ENCODE measurements at places on chromosomes 12 and 14.

GRCh38 chr12:30251546-30251945 lies 444.1 kb downstream of the IPO8 start:
- DNase-seq: no peak

DNA sequence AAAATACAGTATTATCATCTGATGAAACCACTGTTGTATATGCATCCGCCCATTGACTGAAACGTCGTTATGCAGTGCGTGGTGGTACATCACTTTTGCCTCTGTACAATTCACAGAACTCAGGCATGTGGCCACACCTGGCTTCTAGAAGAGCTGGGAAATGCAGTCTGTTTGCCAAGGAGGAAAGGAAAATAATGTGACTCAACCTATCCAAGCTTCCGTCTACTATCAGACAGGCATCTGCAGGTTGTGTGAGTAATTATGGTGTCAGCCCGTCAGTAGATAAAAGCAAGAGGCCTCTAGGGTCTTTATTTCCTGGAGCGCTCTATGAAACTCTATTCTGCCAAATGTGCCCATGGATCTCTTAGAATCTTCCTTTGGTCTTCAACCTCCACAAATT lies 111.6 kb downstream of the BBS10 start:
- no peak for DNase-seq

DNA sequence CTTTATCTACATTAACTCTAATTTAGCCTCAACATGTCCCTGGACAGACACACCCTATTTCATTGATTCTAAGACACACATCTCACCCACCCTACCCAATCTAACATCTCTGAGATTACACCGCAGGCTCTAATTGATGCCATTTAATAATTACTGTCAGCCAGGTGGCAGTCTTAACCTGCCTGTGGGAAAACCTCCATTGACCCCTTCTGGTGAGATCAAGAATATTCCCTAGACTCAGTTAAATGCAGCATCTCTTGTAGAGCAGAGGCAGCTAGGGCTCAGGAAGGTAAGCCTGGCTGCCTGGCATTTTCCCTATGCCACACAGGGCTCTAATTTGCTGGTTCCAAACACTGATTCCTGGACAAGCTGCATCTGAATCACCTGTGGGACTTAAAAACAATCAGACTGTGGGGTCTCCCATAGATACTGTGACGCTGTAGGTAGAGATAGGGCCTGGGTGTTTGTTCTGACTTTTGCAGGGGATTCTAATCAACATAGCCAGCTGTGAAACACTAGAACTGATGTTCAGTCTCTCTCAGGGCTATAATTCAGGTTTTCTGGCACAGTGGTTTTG lies 14.3 kb downstream of the MCRS1 start:
- peak; percentile 28 for DNase-seq

DNA sequence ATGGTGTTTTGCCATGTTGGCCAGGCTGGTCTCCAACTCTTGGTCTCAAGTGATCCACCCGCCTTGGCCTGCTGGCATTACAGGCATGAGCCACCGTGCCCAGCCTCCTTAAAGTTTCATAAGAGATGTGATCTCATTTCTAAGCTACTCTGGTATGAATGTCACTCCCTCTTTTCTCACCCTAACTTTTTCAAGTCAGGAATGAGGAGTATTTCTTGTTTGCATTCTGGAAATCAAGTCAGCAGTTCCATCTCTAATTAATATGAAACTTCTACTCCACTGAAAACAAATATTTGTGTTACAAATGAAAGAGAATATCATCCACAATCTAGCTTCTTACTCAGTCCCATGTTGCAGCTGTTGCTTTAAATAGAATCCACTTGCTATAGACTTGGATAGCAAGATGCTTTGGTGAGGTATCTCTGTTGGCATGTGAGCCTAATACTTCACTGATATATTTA lies 61.3 kb downstream of the ARF6 start:
- no peak for DNase-seq

GRCh38 chr14:68331991-68332390 lies 460.9 kb downstream of the ZFP36L1 start:
- no peak for DNase-seq

- no peak for DNase-seq
Observed at GRCh38 chr14:61925043-61925442, 162.8 kb downstream of the SNAPC1 start.

GRCh38 chr14:72880164-72880563 lies 13.7 kb downstream of the DPF3 start:
- DNase-seq: no peak

- DNase-seq: no peak
Observed at GRCh38 chr12:91272461-91273063, 89.9 kb upstream of the DCN start.

DNA sequence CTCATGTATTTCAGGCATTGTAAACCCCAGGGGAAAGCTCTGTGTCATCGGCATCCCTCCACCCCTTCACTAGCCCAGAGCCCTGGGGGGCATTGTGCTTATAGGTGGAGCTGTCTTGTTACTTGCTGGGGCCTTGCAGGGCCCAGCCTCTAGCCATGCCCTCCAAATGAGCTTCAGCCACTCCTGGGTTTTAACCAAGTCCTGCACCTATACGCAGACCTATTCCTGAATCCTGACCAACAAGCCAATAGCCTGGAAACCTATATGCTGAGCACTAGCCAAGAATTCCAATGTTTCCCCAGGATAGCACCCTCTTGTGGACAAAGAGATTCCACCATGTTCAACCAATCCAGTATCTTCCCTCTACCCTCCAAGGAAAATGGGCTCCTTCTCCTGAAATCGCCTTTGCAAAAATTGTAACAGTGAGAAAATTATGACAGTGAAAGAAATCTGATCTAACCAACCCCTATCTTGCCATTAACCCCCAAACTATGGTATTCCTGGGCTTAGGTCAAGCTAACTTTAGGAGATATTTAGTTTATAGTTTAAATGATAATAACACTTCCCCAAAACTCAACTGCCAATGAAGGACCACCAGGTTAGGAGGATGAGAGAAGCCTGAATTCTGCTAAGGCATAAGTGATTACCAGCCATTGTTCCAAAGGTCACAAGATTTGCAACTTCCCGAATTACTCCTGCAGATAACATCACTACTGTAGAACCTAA lies 55.5 kb downstream of the TTC7B start:
- DNase-seq: no peak

DNA sequence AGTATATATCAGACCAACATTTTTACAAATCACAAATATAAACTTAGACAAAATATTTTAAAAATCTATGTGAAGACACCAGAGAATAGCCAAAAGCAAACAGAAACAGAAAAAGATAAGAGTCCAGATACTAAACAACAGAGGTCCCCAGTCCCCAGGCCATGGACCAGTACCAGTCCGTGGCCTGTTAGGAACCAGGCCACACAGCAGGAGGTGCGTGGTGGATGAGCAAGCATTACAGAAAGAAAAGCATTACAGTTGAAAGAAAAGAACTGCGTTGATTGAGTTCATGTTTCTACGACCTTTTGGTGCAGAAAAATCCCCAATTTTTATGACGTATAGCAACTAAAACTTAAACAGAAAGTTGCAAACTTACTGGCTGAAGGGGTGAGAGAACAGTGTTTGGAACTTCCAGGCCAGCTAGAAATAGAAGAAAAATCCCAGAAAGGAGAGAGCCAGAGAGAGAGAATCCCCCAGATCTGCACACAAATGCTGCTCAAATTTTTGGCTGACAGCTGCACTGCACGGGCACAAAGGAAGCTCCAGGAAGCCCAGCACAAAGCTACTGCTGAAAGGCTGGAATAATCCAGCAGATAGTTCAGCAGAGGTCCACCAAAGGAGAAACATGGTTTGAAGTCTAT lies 159.6 kb upstream of the C14orf180 start:
- no peak for DNase-seq

GRCh38 chr12:26361964-26362363 lies 166.6 kb downstream of the SSPN start:
- DNase-seq: no peak

DNA sequence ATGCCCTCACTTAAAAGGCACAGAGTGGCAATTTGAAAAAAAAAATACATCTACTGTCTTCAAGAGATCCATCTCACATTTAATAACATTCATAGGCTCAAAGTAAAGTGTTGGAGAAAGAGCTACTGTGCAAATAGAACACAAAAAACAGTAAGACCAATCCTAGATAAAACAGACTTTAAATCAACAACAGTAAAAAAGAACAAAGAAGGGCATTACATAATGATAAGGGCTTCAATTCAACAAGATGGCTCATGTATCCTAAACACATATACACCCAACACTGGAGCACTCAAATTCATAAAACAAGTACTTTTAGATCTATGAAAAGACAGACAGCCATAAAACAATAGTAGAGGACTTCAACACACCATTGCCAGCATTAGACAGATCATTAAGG lies 93.6 kb upstream of the PCED1B start:
- no peak for DNase-seq

DNA sequence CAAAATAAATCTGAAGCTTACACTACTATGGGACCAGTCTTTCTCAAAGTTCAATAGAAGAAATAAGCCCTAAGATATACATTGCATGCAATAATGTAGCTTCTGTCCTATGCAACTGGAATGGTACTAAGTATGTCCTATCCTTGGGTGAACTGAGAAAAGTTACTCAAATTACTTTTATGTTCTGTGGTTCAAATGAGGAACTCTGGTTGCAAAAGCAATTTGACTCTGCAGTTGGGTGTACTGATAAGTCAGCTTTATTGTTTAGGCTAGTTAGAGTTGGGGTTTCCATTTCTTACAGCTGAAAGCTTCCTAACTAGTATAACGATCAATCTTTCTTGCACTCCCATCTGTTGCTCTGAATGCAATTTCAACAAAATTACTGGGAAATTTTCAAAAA lies 29.2 kb downstream of the GPR135 start:
- no peak for DNase-seq

DNA sequence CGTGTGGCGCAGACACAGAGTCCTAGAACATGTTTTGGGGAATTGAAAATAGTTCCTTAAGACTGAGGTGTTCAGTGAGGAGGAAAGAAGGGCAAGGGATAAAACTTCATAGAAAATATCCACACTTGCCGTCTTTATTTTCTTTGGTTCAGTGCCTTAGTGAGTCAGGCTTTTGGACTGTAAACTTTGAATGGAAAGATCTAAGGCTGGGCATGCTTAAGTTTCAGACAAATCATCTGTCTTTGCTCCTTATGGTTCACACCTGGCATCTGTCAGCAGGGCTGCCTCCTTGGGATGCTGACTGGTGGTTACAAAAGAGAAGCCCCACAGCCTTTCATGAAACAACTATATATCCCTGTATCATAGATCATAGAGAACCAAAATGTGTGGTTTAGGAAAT lies 136.3 kb upstream of the PRICKLE1 start:
- DNase-seq: no peak

GRCh38 chr12:76622351-76622750 lies 62.8 kb upstream of the OSBPL8 start:
- no peak for DNase-seq

- DNase-seq: no peak
Observed at GRCh38 chr12:123949770-123950165, 22.9 kb downstream of the CCDC92 start.

DNA sequence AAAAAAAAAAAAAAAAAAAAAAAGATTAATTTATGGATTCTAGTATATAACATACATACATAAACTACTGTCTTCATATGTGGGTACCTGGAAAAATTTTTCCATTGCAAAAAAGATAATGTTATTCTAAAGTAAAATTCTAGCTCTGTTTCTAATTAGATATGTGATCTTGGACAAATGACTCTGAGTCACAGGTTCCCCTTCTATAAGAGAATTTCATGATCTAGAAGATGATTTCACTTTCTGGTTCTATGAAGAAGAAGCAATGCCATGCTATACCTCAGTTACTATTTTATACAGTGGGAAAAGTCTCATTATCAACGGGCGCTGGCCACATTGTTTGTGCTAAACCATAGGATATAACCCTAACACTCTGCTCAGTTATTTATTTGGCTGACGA lies 351.3 kb downstream of the ZFP36L1 start:
- DNase-seq: no peak

DNA sequence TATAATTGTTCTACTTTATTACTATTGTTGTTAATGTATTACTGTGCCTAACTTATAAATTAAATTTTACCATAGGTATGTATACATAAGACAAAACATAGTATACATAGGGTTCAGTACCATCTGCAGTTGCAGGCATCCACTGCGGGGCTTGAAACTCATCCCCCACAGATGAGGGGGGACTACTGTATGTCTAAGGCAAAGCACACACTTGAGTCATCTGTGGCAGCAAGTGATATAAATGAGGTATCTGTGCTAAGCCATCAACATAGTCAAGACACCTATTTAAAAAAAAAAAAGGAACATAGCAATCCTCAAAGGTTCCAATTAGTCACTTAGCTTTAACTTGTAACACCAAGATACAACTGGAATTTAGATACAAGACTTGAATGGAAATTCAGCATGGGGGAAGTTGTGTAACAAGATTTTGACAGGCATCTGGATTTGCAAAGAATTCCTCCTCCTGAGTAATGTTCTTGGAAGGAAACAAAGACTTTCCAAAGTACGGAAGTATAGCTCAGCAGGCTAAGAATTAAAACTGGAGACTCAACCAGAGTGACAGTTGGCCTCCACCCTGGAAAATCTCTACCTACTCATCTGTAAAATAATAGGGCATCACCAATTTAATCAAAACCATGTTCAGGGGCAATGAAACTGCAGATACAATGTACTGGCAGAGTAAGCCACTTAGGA lies 14.9 kb downstream of the DCAF5 start:
- no peak for DNase-seq

DNA sequence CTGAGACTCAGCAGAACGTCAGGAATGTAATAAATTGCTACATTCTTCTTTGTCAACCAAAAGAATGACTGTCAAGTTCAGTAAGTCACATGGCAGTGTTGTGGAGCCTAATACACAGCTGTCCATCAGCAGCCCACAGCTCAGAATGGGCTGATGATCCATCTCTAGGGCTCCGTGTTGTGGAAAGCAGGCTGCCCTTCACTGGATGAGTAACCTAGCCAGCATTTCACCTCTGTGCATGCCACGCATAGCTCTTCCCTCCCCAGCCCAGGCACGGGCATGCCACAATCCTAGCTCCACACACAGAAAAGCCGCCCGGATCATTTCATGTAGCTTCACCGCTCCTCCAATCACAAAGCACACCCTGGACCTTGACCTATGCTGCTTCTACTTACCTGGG lies 878.0 kb upstream of the TMEM132C start:
- no peak for DNase-seq

- no peak for DNase-seq
Observed at GRCh38 chr12:68962877-68963855, 30.2 kb upstream of the CPM start.

DNA sequence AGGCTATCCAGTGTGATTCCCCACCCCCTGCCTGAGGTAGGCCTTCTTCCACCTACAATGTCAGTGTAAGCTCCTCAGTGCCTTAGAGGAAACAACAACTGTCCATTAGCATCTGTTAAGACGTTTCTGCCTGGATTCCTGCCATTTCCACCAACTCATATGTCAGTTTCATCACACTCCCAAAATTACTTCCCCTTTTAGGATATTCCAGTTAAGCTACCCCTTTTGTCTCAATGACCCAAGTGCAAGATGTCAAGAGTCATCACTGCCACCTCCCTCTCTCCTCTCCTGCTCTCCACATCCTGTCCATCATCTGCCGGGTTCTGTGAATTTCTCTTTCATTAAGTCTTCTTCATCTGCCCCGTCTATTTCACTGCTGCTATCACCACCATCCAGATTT lies 189.4 kb downstream of the DPF3 start:
- no peak for DNase-seq

GRCh38 chr14:104150136-104151025 lies 12.0 kb downstream of the KIF26A start:
- DNase-seq: no peak

All from NCI-H2107 (cell line).